ENCODE measurements at places on chromosomes 13 and 19.

GRCh38 chr13:40191186-40191980 lies 475.1 kb downstream of the FOXO1 start:
- DNase-seq, result no peak

- DNase-seq, result no peak
Measured at GRCh38 chr19:30590596-30591229, 218.5 kb downstream of the ZNF536 start.

DNA sequence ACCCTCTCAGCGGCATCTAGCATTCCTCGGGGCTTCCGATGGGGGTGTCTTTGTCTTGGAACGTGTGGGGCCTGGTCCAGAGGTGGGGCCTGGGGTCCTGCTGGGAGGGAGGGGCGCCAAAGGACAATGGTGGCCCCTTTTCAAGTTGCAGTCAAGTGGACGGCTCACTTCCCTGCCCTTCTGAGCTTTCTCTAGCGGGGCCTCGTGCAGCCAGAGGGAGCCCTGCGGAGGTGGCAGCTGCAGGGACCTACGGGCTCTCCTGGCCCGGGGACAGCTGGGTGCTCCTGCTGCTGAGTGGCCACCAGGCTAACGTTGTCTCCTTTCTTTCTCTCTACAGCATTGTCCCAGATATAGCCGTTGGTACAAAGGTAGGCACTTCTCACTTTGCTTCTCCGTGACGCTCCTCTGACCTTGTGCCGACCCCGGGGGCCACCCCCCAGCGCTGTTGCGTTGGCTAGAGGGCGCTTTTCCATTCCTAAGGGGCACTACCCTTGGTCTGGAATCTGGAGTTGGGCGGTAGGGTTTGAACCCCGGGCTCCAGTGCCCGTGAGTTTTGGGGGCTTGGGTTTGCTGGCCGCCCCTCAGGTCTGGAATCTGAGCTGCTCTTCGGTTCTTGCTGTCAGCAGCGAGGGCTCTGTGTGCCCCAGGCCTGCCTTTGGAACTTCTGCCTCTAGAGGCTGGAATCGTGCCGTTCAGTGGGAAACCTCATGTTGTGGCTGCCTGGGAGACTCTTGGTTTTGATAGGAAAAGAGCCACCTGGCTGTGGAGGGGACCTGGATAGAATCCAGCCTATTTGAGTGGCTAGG lies 2.0 kb downstream of the PTBP1 start:
- DNase-seq, result peak; percentile 30

DNA sequence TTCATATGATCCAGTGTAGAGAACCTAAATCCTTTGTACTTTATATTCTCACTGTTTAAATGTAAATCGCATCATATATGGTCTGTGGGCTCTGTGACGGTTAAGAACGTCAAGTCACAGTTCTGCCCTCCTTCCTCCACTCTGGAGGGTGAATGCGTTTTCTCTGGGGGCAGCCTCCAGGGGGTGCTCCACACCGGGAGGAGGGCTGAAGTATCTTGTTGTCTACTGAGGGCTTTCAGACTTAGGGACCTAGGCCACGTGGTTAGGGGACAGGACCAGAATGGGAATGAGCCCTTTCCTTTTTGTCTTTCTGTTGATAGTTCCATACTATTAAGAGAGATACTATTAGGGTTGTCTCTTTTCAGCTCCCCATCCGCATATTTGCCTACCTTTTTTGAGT lies 504.9 kb downstream of the FGF9 start:
- no peak for DNase-seq
